Muscle of arm (tissue), 14 donors: ENCODE measurements at places on chromosomes 12 and 14.
A peak's percentile ranks its signal among the peaks of the same experiment; 100 is the strongest.

GRCh38 chr12:99455350-99456035 lies 192.1 kb upstream of the GARIN6 start:
- DNase-seq: no peak

DNA sequence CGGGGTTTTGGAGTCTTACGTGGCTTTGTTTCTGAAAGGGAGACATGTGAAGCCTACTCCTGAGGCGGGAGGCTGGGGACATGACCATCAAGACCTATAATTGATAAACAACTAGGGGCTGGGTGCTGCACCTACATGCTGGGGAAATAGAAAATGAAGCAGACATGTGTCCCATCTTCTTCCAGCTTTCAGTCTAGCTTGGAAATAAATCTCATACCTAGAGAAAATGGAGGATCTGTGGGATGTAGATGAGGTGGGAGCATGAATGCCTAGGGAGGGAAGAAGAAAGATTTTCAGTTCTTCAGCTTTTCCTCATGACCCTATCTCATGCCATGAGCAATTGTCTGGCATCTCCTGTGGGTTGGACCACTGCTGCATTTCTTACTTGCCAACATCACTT lies 22.1 kb downstream of the EMP1 start:
- no peak for DNase-seq

GRCh38 chr12:124278389-124279101 lies 16.3 kb upstream of the RFLNA start:
- DNase-seq: no peak

DNA sequence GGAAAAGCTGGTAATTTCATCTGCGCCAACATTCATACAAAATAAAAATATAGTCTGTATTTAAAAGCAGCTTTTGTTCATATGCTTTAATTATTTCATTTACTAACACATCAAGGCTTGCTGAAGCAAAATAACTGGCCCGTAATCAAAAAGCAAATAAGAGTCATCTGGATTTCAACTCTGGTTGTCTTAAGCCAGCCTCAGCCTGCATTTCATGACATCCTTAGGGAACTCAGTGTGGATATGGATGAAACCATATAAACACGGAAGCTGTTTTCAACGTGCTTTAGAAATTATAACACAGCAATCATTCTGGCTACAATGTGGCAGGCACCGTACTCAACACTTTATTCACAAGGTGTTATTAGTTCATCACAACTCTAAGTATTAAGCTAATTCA lies 852 bp downstream of the COX16 start:
- DNase-seq: peak; percentile 14

DNA sequence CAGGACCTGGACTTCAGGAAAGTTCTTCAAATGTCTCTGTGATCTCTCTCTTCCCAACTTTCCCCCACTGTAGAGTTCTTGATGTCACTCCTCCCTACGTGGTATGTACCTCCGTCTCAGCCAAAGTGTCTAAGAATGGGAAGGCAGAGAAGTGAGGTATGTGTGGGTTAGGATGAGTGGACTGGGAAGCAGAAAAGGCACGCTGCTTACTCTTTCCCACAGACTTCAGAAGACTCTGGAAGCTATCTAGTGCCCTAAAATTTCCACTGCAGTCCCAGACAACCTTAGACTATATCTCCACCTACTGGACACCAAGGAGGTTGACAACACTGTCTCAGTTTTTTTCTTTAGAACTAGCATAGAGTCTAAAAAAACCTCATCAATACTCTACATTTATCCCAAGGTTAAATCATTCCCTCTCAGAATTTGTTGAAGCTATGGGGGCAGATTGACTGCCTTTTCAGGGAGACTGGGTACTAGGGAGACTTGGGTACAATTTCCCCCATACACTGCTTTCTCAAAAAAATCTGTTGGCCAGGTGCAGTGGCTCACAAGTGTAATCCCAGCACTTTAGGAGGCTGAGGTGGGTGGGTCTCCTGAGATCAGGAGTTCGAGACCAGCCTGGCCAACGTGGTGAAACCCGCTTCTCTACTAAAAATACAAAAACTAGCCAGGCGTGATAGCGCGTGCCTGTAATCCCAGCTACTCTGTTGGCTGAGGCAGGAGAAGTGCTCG lies 20.6 kb upstream of the ITGA5 start:
- no peak for DNase-seq

- no peak for DNase-seq
Measured at GRCh38 chr12:10179776-10180181, 947 bp downstream of the TMEM52B start.

- DNase-seq: no peak
Measured at GRCh38 chr14:22122227-22122818, 448.7 kb upstream of the OR4E1 start.

GRCh38 chr14:33376510-33376909 lies 437.8 kb downstream of the NPAS3 start:
- no peak for DNase-seq

GRCh38 chr12:106001837-106002218 lies 136.9 kb downstream of the NUAK1 start:
- DNase-seq: no peak

DNA sequence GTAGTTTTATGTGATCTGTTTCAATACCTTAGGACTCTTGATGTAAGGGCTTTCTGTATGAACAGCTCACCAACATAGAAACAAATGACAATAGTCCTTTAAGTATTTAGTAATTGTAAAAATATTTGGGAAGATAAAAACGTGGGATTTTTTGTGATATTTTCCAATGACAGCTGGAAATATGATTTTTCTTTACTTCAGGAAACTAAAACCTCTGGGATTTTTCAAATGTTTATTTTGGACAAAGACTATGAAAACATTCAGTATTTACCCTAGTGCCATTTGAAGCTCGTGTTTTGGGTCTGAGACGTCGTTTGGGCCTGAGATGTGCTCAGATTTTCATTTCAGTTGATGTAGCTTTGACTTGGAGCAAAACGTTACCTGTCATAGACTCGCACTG lies 240.0 kb downstream of the BMP4 start:
- DNase-seq: no peak
